Large intestine (tissue), 12 donors: ENCODE measurements at places on chromosomes 7 and 10.

DNA sequence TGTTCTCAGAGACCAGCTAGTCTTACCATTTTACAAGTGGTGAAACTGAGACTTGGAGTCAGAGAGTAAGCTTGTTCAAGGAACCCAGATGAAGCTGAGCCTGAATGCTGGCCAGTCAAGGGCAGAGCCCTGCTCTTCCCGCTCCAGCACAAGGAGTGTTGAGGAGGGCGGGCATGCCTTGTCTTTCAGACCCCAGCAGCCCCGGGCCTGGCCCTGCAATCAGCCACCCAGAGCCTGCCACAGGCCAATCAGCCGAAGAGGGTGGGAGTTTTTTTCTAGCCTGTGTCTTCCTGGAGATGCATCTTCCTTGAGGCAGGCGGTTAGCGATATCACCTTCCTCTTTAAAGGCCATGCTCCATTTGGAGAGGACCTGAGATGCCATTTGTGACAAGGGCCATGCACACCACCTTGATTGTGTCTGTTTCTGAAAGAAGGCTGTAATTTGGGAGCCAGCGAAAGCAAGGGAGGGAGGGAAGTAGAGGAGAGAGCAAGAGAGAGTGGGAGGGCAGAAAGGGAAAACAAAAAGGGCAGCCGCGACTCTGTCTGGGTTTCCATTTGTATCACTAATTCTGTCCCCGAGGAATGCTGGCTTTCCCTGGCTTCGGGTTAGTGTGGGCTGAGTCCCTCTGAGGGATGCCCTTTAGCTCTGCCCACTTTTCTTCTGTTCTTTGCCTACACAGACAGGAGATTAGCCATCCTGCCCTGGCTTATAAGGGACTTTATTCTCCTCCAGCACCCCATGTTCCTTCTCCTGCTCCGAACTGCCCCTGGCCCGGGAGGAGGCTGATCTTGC is 8.0 kb downstream of the CDH23 start:
- no peaks in the 10 kb centered on the region for H3K4me1 ChIP-seq
- H3K36me3 ChIP-seq: no peaks in the 10 kb centered on the region

DNA sequence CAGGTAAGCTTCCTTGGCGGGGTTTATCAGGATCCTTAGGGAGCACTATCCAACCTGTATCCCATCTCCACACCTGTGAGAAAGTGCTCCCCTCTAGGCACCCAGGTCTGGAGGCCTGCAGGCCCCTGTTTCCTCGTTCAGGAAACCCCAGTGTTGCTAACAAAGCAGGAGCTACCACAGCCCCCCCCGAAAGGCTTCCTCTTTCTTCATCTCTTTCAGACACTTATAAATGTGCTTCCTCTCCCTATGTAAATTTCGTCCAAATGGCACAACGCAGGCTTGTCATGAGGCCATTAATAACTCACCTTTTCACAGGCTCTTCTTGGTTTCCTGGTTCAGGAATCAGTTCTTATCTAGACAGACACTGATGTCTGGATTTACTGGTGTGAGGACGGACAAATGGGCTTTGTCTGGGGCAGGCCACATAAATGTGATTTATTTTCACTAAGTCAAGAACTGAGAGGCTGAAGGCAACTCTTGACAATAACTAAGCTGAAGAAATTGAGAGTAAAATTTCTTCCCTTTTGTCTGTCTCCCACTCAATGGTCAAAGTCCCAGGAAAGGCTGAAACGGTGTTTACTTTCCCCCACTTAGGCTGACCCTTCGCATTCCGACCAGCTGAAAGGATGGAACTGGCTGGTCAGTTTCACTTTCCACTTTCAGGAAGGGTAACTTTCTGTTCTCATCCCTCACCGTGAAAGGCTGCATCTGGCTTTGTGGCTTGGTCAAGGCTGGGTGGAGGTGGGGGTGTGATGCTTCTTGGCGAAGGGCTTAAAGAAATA is 46.8 kb downstream of the PIK3AP1 start:
- no peak overlapping the region for H3K4me3 ChIP-seq
- peak overlapping the region; percentile 30 for H3K27ac ChIP-seq
- H3K27me3 ChIP-seq: no peaks in the 10 kb centered on the region
- no peaks in the 10 kb centered on the region for H3K36me3 ChIP-seq
- peaks cover 25% of the 10 kb centered on the region for H3K4me1 ChIP-seq

DNA sequence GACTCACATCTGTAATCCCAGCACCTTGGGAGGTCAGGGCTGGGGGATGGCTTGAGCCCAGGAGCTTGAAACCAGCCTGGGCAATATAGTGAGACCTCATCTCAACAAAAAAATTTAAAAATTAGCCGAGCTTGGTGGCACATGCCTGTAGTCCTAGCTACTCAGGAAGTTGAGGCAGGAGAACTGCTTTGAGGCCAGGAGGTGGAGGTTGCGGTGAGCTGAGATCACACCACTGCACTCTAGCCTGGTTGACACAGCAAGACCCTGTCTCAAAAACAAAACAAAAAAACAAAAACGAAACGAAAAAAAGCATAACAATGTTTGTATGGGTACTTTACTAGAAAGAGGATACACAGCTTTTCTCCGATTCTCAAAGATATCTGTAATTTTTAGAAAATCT is 31.8 kb downstream of the WNT16 start:
- H3K27me3 ChIP-seq: no peaks in the 10 kb centered on the region
- no peaks in the 10 kb centered on the region for H3K4me1 ChIP-seq
- peaks cover 41% of the 10 kb centered on the region for H3K36me3 ChIP-seq
- DNase-seq: no peak
- H3K27ac ChIP-seq: no peak overlapping the region
- no peak overlapping the region for H3K4me3 ChIP-seq

- no peaks in the 10 kb centered on the region for H3K27me3 ChIP-seq
- no peak for DNase-seq
- H3K4me1 ChIP-seq: no peaks in the 10 kb centered on the region
- no peak overlapping the region for H3K27ac ChIP-seq
Measured at GRCh38 chr10:4007771-4008170, 222.8 kb upstream of the KLF6 start.

- H3K36me3 ChIP-seq: no peaks in the 10 kb centered on the region
- no peak for DNase-seq
- H3K4me3 ChIP-seq: no peak overlapping the region
- no peaks in the 10 kb centered on the region for H3K4me1 ChIP-seq
- no peak overlapping the region for H3K27ac ChIP-seq
Measured at GRCh38 chr7:4468320-4469102, 213.6 kb upstream of the FOXK1 start.

- H3K27me3 ChIP-seq: no peaks in the 10 kb centered on the region
- H3K36me3 ChIP-seq: no peaks in the 10 kb centered on the region
- no peak overlapping the region for H3K27ac ChIP-seq
- no peak overlapping the region for H3K4me3 ChIP-seq
- no peak for DNase-seq
- H3K4me1 ChIP-seq: no peaks in the 10 kb centered on the region
Measured at GRCh38 chr10:104980368-104980767, 339.3 kb downstream of the SORCS3 start.

- DNase-seq: no peak
- H3K4me3 ChIP-seq: no peak overlapping the region
- no peak overlapping the region for H3K27ac ChIP-seq
Measured at GRCh38 chr10:99432047-99432446, 1.6 kb upstream of the GOT1 start.

GRCh38 chr10:125641398-125641797 is 41.6 kb downstream of the TEX36 start:
- DNase-seq: no peak
- no peak overlapping the region for H3K4me3 ChIP-seq
- H3K4me1 ChIP-seq: no peaks in the 10 kb centered on the region
- H3K27ac ChIP-seq: no peak overlapping the region

DNA sequence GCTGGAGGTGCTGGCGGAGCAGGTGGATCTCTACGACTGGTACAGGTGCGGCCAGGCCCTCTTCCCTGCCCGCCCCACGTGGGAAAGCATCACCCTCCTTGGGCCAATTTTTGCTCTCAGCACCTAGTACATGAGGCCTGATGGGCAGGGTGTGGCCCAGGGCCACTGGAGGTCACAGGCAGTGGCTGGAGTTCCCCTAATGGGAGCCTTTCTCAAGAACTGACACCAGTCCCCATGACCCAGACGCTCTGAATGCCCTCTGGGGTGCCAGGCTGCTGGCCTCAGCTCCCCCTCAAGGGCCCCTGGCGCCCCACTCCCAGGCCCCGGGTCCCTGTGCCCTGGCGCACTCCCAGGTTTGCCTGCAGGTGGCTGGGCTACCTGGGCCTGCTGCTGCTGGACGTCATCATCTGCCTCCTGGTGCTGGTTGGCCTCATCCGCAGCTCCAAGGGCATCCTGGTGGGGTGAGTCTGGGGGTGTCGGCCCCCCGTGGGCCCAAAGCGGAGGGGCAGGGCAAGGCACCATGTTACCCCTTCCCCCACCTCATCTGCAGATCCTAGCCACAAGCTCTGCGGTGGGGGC is 15.9 kb downstream of the TTYH3 start:
- DNase-seq: no peak
- H3K4me3 ChIP-seq: no peak overlapping the region
- peaks cover 19% of the 10 kb centered on the region for H3K4me1 ChIP-seq

GRCh38 chr10:4606856-4607636 is 219.0 kb upstream of the AKR1E2 start:
- no peaks in the 10 kb centered on the region for H3K27me3 ChIP-seq
- DNase-seq: no peak
- H3K27ac ChIP-seq: no peak overlapping the region

DNA sequence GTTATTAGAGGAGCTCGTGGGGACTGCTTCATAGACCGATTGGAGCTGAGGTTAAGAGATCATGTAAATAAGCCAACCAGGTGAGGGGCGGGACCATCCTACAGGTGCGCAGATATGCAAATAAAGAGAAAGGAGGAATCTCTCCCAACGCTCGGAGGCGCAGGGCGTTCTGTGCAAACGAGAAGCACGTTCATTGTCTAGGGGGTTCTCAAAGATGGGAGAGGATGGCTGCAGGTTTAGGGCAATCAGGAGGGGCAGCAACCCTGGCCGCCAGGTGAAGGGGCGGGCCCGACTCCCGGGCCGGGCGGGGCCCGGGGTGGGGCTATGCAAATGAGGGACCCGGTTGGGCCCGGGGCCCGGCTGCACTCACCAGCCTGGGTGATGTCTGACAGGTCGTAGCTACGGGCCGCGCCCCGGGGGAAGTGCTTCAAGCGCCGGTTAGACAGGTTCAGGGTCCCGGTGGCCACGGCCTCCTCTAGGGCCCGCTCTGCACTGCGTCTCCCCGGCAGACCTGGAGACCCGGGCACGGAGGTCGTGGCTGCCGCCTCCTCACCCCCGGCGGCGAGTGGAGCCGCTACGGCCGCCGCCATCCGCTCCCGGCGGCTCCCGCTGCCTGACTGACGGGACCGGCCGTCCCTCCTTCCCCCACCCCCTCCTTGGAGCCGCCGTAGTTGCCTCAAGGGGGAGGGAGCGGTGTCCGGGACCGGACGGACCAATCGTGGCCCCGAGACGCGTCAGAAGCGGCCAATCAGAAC is at the start of gene LRCH4:
LRCH4 (minus strand) TSS at position 619 of the 755 bp plus-strand sequence; CDS start at position 590, 29 bp downstream.
- H3K4me1 ChIP-seq: peaks cover 31% of the 10 kb centered on the region
- peak within 1 kb of the TSS; percentile 99 for H3K27ac ChIP-seq
- peaks cover 13% of the 10 kb centered on the region for H3K27me3 ChIP-seq
- H3K36me3 ChIP-seq: peaks cover 21% of the 10 kb centered on the region
- peak; percentile 66 for DNase-seq
- peak within 1 kb of the TSS; percentile 95 for H3K4me3 ChIP-seq

DNA sequence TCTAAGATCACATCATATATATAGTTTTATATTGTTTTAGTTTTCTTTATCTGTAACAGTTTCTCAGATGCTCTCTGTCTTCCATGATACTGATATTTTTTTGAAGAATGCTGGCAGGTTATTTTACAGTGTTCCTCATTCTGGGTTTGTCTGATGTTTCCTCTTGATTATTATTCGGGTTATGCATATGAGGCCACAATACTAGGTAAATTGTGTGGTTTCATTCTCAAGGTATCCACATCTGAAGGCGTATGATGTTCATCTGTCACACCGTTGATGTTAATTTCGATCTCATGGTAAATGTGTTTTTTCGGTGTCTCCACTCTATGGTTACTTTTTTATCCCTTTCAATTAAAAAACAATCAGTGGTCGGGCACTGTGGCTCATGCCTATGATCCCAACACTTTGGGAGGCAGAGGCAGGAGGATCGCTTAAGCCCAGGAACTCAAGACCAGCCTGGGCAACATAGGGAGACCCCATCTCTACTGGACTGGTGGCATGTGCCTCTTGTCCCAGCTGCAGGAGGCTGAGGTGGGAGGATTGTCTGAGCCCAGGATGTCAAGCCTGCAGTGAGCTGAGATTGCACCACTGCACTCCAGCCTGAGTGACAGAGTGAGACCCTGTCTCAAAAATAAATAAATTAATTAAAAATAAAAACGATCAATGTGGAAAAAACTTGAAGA is 108.9 kb downstream of the TPST1 start:
- no peak overlapping the region for H3K4me3 ChIP-seq
- peaks cover 6% of the 10 kb centered on the region for H3K4me1 ChIP-seq
- no peak overlapping the region for H3K27ac ChIP-seq
- no peak for DNase-seq

DNA sequence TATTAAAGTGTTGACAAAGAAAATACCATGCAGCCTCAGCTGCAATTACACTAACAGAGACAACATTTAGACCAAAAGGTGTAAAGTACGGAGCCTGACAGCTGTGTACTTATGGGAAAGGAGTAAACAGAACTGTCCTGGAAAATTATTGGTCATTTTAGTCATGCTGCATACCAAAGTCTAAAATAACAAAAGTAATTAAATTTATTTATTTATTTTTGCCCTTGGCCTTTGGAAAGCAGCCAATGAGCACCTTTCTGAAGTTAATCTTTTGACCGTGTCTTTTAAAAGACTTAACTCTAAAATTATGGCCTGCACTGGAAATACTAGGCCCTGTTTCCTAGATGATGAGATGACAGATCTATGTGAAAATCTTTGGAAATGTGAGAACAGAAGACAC is 597.6 kb downstream of the NXPH1 start:
- H3K4me3 ChIP-seq: no peak overlapping the region
- no peaks in the 10 kb centered on the region for H3K4me1 ChIP-seq
- H3K27ac ChIP-seq: no peak overlapping the region
- no peaks in the 10 kb centered on the region for H3K27me3 ChIP-seq
- H3K36me3 ChIP-seq: no peaks in the 10 kb centered on the region

DNA sequence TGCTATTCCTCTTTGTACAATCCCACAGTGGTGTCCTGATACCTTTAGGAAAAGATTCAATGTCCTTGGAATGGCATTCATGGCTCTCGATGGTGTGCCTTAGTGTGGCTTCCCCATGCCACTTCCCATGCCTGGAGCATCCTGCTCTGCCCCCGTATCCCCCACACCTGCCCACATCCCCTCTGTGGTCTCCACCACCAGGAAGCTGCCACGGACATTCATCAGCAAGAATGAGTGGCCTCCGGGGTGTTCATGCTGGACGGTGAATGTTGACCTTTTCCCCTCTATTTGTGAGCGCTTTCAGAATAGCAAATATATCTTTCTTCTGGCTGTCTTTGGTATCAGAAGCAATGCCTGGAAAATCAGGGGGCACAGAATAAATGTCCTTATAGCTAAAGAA is 262.0 kb upstream of the NRP1 start:
- H3K4me1 ChIP-seq: no peaks in the 10 kb centered on the region
- no peak overlapping the region for H3K27ac ChIP-seq
- DNase-seq: no peak
- no peak overlapping the region for H3K4me3 ChIP-seq

DNA sequence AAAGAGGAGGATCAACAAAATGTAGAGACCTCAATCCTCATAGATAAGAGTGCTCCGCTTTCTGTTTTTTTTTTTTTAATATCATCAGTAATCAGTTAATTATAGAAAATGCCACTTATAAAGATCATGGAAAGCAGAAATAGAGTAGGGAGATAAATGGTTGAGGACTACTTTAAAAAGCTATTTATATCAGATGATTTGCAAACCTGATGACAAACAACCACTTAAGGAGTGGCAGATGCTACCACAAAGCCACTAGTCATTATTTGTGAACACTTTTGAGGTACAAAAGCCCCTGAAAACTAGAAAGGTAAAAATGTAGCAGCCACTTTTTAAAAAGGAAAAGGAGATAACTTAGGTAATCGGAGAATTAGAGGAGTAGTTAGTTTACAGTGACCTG is 99.0 kb upstream of the CYP26C1 start:
- no peak overlapping the region for H3K27ac ChIP-seq
- no peaks in the 10 kb centered on the region for H3K4me1 ChIP-seq
- DNase-seq: no peak
- no peak overlapping the region for H3K4me3 ChIP-seq
- peaks cover 2% of the 10 kb centered on the region for H3K36me3 ChIP-seq
